NCI-H2227 treated with DMSO at 0.1 percent for 48 hours (cell line): ENCODE measurements at places on chromosomes 6 and 20.

GRCh38 chr20:57697543-57697942, 12.3 kb downstream of the PMEPA1 start:
- DNase-seq = no peak

GRCh38 chr6:131948692-131949619, 2.2 kb downstream of the CCN2 start:
- DNase-seq = no peak

DNA sequence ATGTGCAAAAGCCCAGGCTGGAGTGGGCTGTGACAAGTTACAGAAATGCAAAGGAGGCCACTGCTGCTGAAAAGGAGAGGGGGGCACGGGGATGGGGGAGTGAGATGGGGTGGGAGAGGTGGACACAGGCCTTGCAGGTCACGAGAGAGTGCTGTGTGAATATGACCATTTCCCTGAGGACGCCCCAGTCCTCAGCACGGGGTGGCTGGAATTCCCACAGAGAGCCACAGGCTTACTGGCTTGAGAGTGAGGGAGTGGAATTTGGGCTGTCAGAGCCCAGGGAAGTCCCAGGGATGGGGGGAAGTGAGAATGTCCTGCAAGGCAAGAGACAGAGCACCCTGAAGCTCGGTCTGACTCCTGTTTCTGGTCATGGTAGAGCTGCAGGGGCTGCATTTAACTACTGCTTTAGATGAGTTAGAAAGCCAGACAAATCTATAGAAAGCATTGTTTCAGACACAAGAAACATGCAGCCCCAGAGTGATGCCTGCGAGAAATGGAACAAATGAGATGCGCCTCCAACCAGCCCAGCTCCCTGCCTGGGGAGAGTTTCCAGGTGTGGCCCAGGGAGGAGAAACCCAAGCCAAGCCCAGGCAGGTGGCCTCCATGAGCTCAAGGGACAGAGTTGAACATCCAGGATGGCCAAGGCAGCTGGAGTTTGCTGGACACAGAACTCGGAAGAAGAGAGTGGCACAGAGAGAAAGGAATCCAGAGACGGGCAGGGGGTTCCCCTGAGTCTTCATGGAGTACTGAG, 30.5 kb downstream of the NPEPL1 start:
- DNase-seq = no peak

DNA sequence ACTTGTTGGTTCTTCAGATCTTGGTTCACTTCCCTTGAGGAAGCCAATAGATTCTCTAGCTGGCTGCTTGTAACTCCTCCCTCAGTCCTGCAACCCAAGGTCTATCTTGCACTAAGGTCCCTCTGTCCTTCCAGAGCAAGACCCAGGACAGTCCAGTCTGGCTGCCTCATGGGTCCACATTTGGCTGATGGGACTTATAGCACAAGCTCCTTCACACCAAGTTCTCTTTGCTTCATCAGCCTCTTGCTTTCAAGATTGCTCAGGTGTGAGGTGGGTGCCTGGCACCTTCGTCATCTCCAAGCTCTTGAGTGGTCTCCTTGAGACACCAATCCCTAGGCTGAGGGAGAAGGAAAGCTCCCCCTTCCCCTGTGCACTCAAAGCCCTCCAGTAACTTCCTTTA, 28.3 kb downstream of the NSFL1C start:
- DNase-seq = no peak

DNA sequence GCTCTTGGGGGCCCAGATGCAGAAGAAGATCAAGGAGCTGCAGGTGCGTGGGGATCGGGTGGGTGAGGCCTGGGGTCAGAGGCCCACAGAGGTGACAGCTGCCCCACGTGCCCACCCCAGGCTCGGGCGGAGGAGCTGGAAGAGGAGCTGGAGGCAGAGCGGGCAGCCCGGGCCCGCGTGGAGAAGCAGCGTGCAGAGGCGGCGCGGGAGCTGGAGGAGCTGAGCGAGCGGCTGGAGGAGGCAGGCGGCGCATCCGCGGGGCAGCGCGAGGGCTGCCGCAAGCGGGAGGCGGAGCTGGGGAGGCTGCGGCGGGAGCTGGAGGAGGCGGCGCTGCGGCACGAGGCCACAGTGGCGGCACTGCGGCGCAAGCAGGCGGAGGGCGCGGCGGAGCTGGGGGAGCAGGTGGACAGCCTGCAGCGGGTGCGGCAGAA, 41.5 kb downstream of the MYH7B start:
- DNase-seq = no peak

- peak; percentile 77 for DNase-seq
These were observed 53.9 kb downstream of the OTOR start for GRCh38 chr20:16801919-16802651.

DNA sequence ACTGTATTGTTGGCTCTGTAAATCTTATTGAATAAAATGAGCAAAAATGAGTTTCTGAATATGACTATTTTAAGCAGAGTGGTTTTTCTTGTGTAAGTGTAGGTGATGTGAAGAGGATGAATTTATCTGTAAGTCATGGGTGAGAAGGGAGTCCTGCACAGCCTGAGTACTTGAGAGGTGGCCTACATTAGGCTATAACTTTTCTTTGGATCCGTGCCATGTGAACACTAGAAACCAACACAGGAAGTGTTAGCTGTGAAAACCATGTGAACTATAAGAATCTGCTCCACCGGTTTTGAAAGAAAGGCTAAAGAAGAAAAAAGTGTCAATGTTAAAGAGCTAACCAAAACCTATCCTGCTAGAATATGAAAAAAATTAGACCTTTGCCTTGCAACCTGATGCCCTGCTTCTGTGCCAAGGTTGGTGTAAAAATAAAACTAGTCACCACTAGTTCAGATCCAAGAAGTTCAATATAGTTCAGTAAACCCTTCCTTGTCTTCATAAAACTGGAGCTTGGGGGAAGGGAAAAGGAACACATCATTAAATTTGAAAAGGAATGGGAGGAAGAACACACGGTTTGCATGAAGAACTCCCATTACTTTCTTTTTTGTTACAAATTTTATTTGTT, 21.3 kb downstream of the PLCB1 start:
- no peak for DNase-seq

- no peak for DNase-seq
These were observed 1211.1 kb upstream of the GJE1 start for GRCh38 chr6:140921366-140922226.

- DNase-seq = no peak
These were observed 120.1 kb downstream of the SNX5 start for GRCh38 chr20:17848249-17849048.

- peak; percentile 41 for DNase-seq
These were observed 2.9 kb upstream of the HIVEP2 start for GRCh38 chr6:142947714-142948480.

- DNase-seq = no peak
These were observed 10.1 kb downstream of the CSNK2A1 start for GRCh38 chr20:533526-533925.

DNA sequence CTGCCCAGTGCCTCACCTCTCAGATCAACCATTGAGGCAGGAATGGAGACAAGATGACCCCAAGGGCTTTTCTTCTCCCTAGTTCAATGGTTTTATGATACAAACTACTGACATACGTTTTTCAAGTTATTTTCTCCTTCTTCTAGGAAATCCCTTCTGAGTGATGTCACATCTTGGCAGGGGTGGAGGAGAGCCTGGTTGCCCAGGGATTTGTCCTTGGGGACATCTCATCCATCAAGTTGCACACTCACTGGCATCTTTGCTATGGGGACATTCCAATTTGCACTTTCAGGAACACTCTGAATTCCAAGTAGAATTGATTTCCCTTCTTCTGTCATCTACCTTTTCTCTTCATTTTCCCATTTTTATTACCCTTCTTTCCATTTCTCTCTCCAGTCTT, 9.9 kb downstream of the ZFP57 start:
- no peak for DNase-seq

GRCh38 chr6:12289933-12290820, at the start of gene EDN1:
TSS of gene EDN1 (plus strand) at chr6:12290361. CDS start at chr6:12290630, 269 bp downstream.
- peak; percentile 78 for DNase-seq

GRCh38 chr20:36344517-36345132, 38.5 kb downstream of the DLGAP4 start:
- no peak for DNase-seq

DNA sequence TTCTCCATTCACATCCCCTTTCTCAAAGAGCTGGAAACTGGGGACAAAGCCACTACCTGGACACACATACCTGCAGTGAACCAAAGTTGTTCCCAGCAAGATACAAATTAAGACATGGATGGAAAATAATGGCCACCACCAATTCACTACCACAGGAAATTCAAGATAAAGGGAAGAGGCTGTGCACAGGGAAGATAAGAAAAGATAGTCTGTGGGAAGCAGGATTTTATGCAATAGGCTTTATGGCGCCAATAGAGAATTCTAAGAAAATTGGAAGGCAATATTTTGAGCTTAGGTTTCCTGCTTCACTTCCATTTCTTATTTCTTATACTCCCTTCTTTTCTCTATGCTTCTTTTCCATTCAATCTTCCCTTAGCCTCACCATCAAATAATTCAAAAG, 9.9 kb downstream of the GPX6 start:
- DNase-seq = no peak

GRCh38 chr20:60057123-60057865, 99.1 kb downstream of the CDH26 start:
- peak; percentile 90 for DNase-seq

DNA sequence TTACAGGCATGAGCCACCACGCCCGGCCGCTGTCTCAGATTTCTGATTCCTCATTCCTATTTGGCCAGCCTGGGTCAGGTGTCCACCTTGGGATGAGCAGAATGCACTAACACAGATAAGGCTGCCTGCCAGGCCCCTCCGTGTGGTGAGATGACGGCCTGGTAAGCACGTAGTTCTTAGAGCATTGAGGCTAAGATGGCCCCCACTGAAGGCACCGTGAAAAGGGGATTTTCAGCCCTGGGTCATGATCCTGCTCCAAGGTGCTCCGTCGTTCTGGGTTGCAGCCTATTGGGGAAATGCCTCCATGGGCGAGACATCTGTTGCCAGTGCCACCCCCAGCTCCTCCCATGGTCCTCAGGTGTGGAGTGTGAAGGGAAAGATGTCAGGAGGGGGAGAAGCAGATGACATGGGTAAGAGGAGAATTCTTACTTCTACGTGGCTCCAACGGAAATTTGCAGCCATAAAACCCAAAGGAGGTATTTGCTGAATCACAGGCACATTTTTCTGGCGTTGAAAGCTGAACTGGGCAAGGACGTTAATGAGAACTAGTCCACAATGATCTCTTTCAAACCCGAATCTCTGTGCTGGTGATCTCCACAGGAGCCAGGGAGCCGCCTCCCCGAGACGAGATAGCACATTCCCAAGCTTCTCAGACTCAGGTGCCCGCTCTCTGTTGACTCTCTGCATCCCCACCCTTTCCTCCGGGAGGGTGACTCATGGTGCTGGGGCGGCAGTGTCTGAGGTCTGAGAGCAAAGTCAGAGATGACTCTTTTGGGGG, 34.0 kb upstream of the BMP6 start:
- DNase-seq = no peak

GRCh38 chr20:34016736-34017135, 23.0 kb downstream of the RALY start:
- DNase-seq = no peak

DNA sequence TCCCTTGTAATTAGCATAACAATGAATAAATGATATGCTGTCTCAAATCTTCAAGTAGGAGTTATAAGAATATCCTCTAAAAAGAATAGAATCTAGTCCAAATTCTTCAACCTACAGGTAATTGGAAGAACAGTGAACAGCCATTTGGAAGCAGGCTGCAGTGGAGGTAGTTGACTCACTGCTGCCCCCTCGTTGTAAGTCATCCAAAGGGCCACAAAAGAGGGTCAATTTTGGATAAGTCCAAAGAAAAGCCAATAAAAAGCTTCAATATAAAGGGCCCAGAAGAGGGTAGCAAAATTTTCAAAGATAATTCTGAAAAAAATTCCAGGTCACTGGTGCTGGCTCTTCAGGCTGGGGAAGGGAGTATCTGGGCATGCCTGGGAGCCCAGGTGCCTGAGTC, 60.8 kb upstream of the SSTR4 start:
- DNase-seq = no peak

- no peak for DNase-seq
These were observed 35.3 kb downstream of the DLL1 start for GRCh38 chr6:170255426-170256125.

DNA sequence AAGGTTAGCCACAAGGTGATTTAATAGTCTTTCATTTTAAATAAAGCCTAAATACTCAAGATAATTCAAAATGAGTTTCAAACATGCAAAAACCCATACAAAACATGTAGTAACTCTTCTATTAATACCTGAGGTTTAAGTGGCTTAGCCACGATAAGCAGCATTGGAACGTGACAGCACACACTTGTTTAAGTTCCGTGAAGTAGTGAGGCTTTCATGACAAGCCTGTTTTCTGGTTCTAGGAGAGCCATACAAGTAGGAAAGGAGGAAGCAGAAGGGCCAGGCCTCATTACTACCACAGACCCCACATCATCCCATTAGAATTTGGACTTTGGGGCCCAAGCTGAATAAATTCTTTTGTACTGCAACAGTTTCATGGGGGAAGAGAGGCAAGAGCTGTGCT, 54.3 kb upstream of the PRND start:
- no peak for DNase-seq

DNA sequence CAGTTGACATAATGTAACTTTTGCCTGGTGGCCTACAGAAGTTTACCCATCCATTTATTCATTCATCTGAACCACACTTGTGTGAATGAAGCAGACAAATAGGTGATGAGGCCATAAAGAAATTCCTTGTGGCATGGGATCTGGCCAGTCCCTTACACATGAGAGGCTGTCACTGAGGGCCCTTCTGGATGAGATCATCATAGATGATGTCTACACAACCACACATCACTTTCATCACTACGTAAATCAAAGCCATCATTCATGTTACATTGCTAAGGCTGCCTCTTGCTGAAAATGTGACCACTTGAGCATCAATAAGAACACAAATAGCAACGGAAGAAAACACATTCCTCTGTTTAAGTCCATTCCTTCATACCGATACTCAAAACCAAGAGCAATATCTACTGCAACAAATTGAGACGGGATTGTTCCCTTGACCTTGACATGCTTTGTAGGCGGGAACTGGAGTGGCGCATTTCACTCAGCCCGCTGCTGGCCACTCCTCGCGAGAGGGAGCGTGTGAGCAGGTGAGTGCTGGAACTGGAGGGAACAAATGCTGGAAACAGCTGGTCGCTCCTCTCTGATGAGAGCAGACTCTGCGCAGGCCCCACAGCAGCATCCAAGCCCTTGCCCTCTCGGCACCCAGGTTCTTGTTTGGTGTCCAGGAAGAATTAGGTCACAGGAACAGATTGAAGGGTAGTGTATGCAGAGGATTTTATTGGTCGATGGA, 49.3 kb downstream of the FAM50B start:
- no peak for DNase-seq
